ENCODE measurements at places on chromosomes 2 and 18. TPM values are rescaled to one million over a fixed set of nuclear protein-coding genes. Genes with fewer than 3 reads are reported as not detected.

The ADGRF3 gene
- total RNA-seq = 0.17 TPM

DNA sequence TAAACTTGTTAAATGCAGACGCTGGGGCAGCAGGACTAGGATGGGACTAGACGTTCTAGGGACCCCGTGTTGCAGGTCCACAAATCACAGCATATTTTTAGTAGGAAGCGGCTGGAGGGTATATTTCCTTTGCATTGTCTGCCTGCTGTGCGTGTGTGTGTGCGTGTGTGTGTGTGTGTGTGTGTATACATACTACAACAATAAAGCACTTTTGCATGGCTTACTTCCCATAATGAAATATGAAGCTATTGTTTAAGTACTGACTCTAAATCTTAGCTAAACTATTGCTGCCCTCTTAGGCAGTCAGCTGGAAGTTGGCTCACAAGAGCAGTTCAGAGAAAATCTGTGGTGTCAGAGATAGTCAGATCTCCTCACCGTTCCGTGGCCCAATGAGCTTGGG, 133.4 kb downstream of the CABLES1 start:
- DNase-seq = no peak

GRCh38 chr2:112583497-112584133, 794 bp upstream of the CHCHD5 start:
- DNase-seq = no peak

DNA sequence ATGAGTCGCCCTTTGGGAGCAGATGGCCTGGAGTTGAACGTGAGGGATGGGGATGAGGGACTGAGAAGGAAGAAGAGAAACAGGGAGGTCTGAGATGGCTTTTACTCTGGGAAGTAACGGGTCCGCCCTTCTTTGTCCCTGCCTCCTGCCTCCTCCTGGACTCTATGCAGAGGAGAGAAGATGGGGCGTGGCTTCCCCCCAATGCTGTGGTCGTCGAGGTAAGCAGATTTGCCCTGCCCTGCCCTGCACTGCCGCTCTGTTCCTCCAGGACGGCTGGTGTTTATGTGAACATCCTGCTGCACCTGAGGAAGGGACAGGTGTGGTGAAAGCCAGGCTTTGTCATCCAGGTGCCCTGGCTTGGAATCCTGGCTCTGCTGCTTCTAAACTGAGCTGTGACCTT, 13.5 kb upstream of the NTSR2 start:
- no peak for DNase-seq

- DNase-seq = no peak
These were observed 414.6 kb downstream of the ZNF516 start for GRCh38 chr18:76080430-76080829.

GRCh38 chr2:157933160-157933920, 57.2 kb upstream of the ACVR1 start:
- DNase-seq = no peak

- DNase-seq = no peak
These were observed 12.8 kb upstream of the ONECUT2 start for GRCh38 chr18:57422313-57422872.

- DNase-seq = peak; percentile 55
These were observed 148.7 kb upstream of the DSEL start for GRCh38 chr18:67665266-67665665.

Data from astrocyte (in vitro differentiated cells and primary cell).